Activated T-helper 1 cell treated with anti-CD3 and anti-CD28 coated beads, Interleukin-2, amount 50 U/mL, for 16 hours (primary cell): ENCODE measurements at places on chromosomes 2 and 18.

- DNase-seq, result no peak
These were observed 33.0 kb upstream of the BOD1L2 start for GRCh38 chr18:57113799-57114420.

- no peak for DNase-seq
These were observed 5.2 kb downstream of the FHOD3 start for GRCh38 chr18:36302676-36303075.

DNA sequence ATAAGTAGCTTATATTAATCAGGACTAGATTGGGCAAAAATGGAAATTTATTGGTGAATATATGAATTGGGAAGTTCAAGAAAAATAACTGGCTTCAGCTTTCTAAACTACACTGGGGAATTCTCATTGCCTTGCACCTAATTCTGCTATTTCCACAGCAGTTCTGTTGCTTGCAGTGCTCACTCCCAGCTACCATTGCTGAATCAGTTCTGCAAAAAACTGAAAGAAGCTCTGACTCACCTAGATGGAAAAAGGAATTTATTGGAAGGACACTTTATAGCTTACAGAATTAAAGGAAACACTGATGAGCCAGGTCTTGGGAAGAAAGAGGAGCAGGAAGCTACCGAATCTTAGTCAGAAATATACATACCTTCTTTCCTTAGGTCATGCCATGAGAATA, 60.3 kb upstream of the ACVR1 start:
- no peak for DNase-seq

- DNase-seq, result no peak
These were observed 128.2 kb upstream of the DLX2 start for GRCh38 chr2:172230889-172231401.

DNA sequence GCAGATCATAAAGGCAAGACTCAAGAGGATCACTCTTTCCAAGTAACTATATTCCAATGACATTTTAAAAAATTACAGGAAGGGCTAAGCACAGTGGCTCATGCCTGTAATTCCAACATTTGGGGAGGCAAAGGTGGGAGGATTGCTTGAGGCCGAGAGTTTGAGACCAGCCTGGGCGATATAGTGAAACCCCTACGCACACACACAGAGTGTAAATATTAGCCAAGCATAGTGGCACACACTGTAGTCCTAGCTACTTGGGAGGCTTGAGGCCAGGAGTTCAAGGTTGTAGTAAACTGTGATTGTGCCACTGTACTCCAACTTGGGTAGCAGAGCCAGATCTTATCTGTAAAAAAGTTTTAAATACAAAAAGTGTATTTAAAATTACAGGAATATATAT, 450.2 kb upstream of the NRP2 start:
- no peak for DNase-seq

GRCh38 chr2:45950606-45951005, 299.1 kb downstream of the PRKCE start:
- DNase-seq, result no peak

- no peak for DNase-seq
These were observed 2.3 kb downstream of the ACTR3 start for GRCh38 chr2:113892004-113892710.

- DNase-seq, result no peak
These were observed 57.0 kb downstream of the STEAP3 start for GRCh38 chr2:119280680-119281079.

DNA sequence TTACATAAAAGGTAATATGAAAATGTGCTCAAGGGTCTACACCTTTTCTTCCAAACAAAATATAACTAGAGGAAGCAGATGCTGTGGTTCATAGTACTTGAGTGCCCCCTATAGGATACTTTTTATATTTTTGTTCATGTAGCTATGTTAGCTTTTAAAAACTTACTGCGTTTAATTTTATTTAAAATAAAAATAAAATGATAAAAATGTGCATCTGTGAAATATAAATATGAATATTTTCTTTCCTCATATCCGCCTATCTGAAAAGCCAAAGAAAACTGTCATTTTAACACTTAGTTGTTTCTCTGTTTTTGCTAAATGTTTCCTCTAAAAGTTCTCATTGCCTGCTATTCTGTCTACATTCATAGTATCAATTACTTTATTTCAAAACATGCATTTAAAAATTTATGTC, 9.6 kb upstream of the LRP1B start:
- DNase-seq, result no peak

DNA sequence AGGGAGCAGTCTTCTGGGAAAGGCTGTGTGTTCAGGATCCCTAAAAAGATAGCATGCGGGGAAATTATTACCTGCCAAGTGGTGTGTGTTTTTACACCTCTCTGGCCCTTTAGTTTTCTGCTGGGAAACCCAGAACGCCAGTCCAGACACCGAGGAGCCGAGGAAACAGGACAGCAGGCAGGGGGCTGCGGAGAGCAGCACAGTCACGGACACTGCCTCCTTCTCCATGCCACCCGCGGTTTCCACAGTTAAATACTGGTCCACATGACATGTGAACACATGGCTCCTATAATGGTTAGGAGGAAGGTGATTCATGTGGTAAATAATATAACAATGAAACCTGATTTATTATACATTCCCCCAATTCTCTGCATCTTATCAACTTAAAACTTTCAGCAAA, 20.4 kb downstream of the CNOT11 start:
- no peak for DNase-seq

DNA sequence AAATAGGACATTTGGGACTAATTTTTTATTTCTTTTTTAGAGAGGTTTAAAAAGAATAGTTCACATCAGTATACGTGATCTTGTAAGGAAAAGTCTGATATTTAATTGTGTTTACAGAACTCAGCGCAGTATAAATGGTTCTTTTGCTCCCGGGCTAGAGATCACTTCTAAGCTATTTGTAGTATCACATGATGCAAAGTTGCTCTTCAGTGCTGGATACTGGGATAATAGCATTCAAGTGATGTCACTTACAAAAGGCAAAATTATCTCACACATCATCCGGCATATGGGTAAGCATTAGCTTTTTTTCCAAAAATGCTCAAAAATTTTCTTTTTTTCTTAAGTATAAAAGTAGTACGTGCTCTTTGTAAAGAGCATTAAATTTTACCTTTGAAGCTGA, 37.4 kb upstream of the CYP20A1 start:
- DNase-seq, result no peak

- DNase-seq, result no peak
These were observed 1.2 kb upstream of the C2orf15 start for GRCh38 chr2:99140056-99140859.

GRCh38 chr18:8750954-8751415, 45.6 kb downstream of the MTCL1 start:
- DNase-seq, result no peak

GRCh38 chr18:7575465-7576028, 8.4 kb downstream of the PTPRM start:
- DNase-seq, result no peak

DNA sequence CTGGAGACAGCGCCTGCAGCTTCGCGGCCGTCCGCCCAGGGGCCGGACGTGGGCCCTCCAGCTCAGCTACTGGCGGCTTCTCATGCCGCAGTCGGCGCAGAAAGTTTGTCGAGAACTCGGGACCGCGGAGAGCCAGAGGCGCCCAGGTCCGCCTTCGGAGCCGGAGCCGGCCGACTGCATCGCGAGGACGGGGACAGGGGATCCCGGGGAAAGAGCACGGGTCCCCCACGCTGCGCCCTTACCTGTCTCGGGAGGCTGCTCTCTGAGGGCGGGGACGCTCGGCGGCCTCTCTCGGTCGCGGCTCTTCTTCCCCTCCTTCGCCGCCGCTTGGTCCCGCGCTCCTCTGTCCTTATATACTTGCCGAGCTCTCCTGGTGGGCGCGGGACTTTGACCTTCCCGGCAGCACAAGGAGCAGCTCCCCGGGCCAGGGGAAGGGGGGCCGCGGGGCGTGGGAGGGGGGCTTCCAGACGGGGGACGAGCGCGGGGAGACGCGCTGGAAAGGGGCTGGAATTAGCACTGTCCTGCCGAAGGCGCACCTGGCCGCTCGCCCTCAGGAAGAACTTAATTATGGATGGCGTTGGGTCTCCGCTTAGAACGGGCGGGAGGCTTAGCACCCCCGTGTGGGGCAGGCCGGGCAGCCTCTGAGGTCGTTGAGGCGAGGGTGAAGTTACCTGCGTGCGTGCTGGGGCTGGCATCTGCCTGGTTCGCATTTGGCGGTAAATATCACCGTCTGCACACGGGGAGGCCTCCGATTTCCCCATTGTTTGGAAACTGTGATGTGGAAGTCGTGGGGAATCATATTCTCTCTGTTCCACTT, at the start of gene POMC:
Gene POMC (minus strand): TSS at position 325 of the 817 bp plus-strand sequence. CDS start 3,808 bp downstream, outside the sequence.
- DNase-seq, result no peak

DNA sequence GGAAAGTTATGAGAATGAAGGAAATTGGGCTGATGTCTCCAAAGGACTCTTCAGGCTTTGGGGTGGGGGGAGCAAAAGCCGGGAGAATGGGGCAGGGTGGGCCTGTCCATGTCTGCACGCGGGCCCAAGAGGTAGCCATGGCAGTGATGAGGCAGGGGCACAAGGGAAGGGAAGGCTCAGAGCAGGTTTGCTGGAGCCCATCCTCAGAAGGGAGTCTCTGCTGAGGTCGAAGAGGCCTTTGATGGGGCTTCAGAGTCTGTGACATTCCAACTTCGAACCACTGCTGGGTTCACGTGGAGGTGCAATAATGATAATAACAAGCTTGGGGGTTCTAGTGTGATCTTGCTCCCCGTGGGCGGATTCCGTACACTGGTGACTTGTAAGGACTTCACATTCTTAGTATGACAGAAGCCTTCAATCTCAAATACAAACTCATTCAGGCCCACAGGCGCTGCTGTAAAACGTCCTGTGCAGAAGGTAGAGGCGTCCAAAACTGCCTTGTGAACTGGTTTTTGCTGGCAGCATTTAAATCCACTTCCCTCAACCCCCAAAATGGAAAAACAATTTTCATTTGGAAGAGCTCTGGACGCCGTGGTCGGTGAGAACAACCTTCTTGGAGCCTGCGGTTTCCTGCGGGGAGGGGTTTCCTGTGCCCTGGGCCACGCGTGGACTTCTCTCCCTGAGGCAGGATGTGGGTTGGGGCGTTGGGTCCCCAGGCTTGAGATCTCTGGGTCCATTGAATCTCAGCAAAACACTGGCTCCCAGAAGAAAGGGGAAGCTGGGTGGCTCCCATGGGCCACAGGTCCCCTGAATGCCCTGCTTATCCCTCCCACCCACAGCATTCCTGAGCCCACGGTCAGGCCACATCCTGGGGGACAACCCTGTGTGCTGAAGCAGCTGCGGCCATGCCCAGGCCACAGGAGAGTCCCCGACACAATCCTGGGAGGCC, 151.0 kb downstream of the TPO start:
- no peak for DNase-seq

- DNase-seq, result no peak
These were observed 5.6 kb upstream of the STK39 start for GRCh38 chr2:168252976-168253375.

GRCh38 chr2:239118264-239118663, 270.4 kb downstream of the TWIST2 start:
- DNase-seq, result no peak

GRCh38 chr18:76126327-76126726, 368.7 kb downstream of the ZNF516 start:
- no peak for DNase-seq

DNA sequence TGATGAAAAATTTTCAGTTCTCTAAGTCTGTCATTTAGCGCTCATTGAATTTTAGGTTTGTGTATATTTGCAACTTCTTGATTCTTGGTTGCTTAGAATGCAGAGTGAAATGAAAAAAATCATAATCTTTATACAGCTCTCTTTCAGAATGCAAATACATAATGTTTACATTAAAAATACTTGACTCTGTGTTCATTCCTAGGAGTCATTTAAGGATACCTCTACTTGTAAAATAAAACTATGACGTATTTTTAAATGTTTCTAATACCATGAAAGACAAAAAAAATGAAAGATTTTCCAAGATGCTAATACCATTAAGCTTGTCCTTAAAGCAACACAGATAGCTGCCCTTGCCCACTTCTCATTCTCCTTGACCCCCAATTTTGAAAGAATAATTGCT, 259.0 kb downstream of the L3MBTL4 start:
- no peak for DNase-seq

DNA sequence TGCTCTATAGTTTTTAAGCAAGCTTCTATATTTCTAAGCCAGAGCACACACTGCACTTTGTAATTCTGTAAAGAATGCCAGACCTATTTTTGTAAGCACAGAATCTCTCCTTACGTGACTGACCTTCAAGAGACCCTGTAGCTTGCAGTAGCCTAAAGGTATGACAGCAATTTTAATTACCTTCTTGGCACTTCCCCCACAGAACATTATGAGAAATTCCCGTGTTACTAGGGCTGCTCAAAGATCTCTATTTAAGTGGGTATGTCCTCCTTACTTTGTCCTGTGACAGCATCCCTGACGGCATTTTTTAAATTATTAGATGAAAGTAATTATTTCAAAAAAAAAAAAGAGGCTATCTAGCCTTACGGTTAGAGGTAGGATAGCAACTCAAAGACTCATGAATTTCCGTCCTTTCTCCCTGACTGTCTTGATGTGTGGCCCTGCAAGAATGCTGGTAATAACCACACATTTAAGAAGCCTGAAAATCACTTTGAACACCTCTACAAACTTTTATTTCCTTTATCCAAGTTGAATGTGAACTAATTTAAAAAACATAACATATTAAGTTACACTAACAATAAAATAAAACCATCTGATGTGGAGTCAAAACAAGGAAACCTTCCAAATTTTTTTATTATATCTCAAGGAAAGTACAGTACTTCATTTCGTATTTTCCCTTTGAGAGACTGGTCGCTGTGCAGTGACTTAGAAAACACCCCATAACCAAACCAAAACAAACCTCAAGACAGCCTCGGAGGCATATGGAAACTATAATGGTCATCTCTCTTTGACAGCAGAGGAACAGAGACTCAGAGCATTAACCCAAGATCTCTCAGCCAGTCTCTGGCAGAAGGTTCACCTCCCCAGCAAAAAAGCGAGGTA, 54.9 kb downstream of the THUMPD2 start:
- no peak for DNase-seq

DNA sequence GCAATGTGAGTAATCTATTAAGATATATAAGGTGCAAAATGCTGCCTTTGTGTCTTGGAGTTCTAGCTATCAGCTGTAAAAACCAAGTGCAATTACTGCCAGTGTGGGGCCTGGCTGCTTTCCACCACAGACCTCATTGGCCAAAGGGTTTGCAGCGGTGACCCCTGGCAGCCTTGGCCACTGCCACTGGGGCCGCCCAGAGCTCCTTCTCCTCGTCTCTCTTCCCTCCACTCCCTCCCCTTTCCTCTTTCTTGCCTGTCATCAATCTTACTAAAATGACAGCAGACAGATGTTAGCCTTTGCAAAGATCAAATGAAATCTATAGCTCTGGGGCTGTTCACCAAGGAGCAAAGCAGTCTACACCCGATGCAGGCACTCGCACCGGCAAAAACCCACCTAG, 986.3 kb downstream of the BCL11A start:
- no peak for DNase-seq

GRCh38 chr2:23204685-23205242, 180.2 kb upstream of the KLHL29 start:
- no peak for DNase-seq

GRCh38 chr18:55552526-55553189, 35.3 kb downstream of the TCF4 start:
- DNase-seq, result no peak

DNA sequence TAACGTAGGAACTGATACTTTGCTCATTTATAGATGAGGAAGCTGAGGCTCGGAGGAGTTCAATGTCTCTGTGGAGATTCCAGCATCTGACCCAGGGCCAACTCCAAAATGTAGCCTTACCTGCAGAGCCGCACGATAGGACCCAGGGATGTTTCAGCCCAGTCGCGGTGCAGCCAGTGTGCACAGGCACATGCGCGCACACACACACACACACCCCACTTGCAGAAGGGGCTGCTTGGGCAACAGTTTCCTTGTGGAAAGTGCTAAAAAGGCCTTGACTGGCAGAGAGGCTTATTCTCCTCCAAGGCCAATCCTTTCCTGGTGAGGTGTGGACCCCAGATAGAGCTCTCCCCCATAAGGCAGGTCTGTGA, 101.7 kb downstream of the ZFP36L2 start:
- DNase-seq, result no peak

- DNase-seq, result no peak
These were observed 419.6 kb upstream of the POU3F3 start for GRCh38 chr2:104434318-104434792.
